Thyroid gland (tissue), 4 donors: ENCODE measurements at places on chromosomes 2 and 18. TPM values are rescaled to one million over a fixed set of nuclear protein-coding genes. Genes with fewer than 3 reads are reported as not detected.

The FAM124B gene
- total RNA-seq, result 2.7 TPM

The CRYGD gene
- not detected for total RNA-seq

The HTR2B gene
- 2.3 TPM for total RNA-seq

DNA sequence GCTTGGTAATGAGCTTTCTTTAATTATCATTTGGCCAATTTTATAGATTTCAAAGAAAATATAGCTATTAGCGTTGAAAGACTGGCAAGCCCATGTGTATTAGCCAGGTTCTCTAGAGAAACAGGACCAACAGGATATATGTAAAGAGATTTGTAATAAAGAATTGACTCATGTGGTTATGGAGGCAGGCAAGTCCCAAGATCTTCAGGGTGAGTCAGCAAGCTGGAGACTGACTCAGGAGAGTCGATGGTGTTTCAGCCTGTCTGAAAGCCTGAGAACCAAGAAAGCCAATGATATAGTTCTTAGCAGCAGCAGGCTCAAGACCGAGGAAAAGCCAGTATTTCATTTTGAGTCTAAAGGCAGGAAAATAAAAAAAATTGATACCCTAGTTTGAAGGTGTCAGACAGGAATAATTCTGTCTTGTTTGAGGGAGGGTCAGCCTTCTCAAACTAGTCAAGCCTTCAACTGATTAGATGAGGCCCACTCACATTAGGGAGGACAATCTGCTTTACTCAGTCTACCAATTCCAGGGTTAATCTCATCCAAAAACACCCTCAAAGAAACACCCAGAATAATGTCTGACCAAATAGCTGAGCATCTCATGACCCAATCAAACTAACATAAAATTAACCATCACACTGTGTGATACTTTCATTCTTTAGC, 78.3 kb upstream of the CRIM1 start:
- H3K27ac ChIP-seq, result no peak overlapping the region
- H3K27me3 ChIP-seq, result no peaks in the 10 kb centered on the region
- DNase-seq, result no peak
- H3K4me3 ChIP-seq, result no peak overlapping the region
- H3K36me3 ChIP-seq, result no peaks in the 10 kb centered on the region

- no peaks in the 10 kb centered on the region for H3K27me3 ChIP-seq
- no peaks in the 10 kb centered on the region for H3K36me3 ChIP-seq
- DNase-seq, result no peak
- no peak overlapping the region for H3K27ac ChIP-seq
- H3K4me3 ChIP-seq, result no peak overlapping the region
- H3K4me1 ChIP-seq, result no peaks in the 10 kb centered on the region
Measured at GRCh38 chr18:57343833-57344232, 8.5 kb upstream of the ST8SIA3 start.

DNA sequence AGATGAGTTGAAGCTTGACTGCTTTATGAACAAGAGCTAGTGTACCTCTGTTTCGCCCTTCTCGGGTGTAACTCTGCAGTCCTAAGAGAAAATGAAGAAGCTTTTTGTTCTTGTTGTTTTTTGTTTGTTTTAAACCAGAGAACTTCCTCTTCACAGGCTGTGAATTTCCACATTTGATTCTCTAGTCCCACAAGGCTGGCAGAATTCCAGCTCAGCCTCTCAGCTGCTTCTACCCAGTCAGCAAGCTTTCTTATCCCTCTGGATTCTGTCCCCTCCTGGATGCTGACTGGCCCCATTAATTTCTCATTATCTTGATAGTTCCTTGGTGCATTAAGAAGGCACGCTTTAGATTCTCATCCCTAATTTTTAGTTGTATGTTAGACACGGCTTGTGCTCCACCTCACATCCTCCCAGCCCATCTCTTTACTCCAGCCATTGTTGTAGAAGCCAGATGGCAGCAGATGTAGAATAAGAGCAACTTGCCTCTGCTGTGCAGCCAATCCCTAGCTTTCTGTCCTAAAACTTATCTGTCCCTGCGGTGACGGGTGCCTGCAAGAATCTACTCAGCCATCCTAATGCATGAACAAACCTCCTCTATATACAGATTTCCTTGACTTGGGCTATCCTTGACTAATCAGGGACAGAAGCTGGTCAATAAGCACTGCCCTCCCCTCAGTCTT, 12.3 kb upstream of the RESP18 start:
- no peak overlapping the region for H3K27ac ChIP-seq
- H3K27me3 ChIP-seq, result no peaks in the 10 kb centered on the region
- DNase-seq, result peak; percentile 45
- no peaks in the 10 kb centered on the region for H3K36me3 ChIP-seq

DNA sequence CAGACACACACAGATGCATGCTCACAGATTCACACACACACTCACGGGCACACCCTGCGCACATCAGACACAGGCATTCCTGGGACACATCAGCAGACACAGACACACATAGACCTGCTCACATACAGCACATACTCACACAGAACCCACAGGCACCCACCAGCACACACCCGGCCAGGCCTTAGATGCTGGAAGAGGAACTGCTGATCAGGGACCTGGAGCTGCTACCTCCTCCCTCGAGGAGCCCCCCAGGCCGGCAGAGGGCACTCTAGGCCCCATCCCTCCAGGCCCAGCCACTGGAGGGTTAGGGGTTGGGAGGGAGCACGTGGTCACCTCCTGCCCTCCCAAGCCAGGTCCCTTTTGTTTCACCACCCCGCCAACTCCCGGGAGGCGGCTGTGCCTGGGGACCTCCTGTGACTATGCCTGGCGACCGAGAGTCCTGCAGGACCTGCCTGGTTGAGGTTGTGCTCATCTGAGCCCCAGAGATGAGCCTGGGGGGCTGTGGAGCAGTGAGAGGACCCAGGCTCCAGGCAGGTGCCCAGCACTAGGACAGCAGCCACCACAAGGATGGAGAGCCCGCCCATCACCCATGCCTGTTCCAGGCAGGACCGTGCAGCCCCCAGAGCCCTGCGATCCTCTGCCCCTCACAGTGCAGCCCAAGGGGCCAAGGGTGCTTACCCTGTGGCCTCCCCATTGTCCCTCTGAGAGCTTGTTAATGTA, 21.0 kb upstream of the PTMA start:
- no peaks in the 10 kb centered on the region for H3K4me1 ChIP-seq
- H3K4me3 ChIP-seq, result no peak overlapping the region
- DNase-seq, result peak; percentile 67

- H3K27me3 ChIP-seq, result no peaks in the 10 kb centered on the region
- no peaks in the 10 kb centered on the region for H3K36me3 ChIP-seq
- no peak overlapping the region for H3K4me3 ChIP-seq
- H3K27ac ChIP-seq, result no peak overlapping the region
Measured at GRCh38 chr18:50092245-50092805, 102.6 kb downstream of the MYO5B start.

- no peak overlapping the region for H3K27ac ChIP-seq
- H3K36me3 ChIP-seq, result no peaks in the 10 kb centered on the region
- no peak overlapping the region for H3K4me3 ChIP-seq
- DNase-seq, result no peak
- H3K27me3 ChIP-seq, result no peaks in the 10 kb centered on the region
Measured at GRCh38 chr2:207328944-207329386, 163.2 kb upstream of the KLF7 start.

DNA sequence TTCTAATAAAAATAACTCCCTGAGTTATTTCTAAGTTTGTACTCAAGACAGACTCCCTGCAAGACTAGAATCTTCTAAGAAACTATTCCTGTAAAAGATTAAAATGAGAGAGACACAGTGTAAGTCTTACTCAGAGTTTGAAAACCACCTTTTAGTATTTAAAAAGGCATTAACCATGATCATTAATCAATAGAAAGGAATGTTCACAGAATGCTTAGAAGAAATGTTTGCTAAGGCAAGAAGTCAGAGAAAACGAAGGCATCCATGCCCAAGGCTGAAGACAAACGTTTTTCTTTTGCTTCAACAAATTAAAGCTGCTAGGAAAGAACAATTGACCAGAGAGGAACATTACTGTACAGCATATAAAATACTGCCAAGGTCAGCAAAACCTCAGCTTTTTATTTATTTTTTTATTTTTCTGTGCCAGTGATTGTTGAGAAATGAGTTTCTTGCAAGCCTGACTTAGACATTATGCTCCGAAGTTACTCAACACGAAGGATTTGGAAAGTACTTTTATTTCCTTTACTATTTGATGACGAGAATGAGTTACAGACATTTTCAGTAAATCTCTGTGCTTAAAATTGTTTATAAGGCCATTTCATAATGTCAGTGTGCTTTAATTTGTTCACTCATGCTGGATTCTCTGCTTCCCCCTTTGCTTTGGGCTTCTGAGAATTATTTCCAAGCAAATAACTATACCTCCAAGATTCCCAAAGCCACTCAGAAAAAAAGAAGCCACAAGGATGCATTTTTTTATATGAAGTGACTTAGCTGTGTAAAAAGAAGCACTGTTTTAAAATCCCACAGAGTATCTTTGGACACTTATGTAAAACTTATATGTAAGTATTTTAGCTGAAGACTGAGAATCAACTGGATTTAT, 20.5 kb downstream of the RND3 start:
- no peaks in the 10 kb centered on the region for H3K36me3 ChIP-seq
- no peak for DNase-seq
- no peak overlapping the region for H3K4me3 ChIP-seq
- H3K27ac ChIP-seq, result no peak overlapping the region
- H3K27me3 ChIP-seq, result no peaks in the 10 kb centered on the region

DNA sequence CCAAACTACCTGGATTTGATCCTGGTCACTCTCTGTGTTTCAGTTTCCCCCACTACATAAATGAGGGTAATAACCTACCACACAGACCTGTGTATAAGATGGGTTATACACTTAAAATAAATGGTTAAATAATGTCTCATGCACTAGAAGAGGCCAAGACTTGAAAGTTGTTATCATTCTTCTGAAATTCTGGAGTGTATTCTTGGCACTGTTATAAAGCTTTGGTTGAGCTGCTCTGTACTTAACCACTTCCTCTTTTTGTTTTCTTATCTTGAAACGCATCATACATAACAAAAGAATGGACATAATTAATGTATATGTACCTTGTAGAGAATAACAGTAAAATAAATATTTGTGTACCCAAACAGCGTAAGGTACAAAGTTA, 281.0 kb downstream of the AFF3 start:
- H3K4me3 ChIP-seq, result no peak overlapping the region
- no peak overlapping the region for H3K27ac ChIP-seq
- no peaks in the 10 kb centered on the region for H3K36me3 ChIP-seq
- peaks cover 4% of the 10 kb centered on the region for H3K4me1 ChIP-seq
- H3K27me3 ChIP-seq, result no peaks in the 10 kb centered on the region
- no peak for DNase-seq

DNA sequence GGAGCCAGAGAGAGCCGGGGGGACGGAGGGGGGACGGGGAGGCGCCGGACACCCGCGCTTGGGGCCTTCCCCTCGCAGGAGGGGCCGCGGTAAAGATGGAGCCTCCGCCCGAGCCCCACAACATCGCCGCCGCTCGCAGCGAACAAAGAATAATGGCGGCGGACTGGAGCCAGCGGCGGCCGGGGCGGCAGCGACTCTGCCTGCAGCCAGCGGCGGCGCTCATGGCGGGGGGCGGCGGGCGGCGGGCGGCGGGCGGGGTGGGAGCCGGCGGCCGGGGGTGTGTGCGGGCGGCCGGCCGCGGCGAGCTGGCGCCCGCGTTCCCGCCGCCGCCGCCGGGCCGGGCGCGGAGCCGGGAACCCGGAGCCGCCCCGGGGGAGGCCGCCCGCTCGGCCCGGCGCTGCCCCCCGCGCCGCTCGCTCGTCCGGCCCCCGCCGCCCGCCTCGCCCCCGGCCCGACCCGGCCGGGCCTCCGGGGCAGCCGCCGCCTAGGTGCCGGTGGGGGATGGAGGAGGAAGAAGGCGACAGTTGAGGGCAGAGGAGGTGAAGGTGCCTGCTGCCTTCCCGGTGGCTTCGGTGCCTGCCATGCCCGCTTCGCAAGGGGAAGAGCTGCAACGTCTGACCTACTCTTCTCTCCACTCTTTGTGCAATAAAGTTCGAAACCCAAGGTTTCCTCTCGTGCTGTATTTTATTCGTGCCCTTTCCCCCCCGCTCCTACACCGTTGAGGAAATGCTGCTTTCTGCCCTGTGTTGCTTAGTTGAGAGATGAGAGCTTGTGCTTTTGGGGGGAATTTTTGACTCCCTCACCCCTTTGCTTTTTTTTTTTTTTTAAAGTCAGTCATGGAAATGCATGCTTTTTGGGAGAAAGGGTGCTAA, 634 bp downstream of the CREB1 start:
- H3K27me3 ChIP-seq, result no peaks in the 10 kb centered on the region
- peaks cover 34% of the 10 kb centered on the region for H3K4me1 ChIP-seq
- DNase-seq, result peak; percentile 58
- H3K27ac ChIP-seq, result peak overlapping the region; percentile 97
- peak overlapping the region; percentile 82 for H3K4me3 ChIP-seq

DNA sequence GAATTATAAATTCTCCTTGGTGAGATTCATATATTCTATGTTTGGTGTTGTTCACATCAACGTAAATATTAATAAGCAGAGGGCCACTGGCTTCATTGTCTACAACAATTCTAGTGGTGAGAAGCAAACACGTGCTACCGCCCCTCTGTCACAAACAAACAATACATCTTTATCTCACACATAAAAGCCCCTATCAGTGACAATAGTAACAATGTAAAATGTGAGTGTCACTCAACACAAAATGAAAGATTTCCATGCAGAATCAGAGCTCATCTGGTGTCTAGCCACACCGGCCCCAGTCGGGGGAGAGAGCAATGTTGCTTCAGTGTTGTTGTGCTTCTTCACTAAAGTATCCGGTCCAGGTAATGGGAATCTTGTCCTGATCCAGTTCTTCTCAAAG, 932.6 kb downstream of the SOCS6 start:
- no peaks in the 10 kb centered on the region for H3K27me3 ChIP-seq
- no peak overlapping the region for H3K4me3 ChIP-seq
- no peaks in the 10 kb centered on the region for H3K36me3 ChIP-seq
- H3K27ac ChIP-seq, result no peak overlapping the region
